ENCODE measurements at places on chromosomes 5 and 9.

- no peak for DNase-seq
These were observed 66.5 kb downstream of the PTCD2 start for GRCh38 chr5:72386639-72387038.

DNA sequence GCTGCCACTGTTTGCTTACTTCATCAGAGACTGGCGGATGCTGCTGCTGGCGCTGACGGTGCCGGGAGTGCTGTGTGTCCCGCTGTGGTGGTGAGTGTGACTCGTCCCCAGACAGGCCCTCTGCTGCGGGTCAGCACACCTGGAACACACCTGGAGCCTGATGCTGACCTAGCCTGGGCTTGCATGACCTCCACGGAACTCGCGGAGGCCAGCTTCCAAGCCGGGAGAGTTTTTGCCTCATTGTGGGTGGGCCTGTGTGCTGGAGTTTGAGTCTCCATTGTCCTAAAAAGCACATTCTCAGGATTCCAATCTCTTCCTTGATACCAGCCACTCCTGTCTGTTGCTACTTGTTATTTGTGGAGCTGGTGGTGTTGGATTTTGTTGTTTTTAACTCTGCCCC lies 28.1 kb downstream of the SLC22A4 start:
- DNase-seq: no peak

DNA sequence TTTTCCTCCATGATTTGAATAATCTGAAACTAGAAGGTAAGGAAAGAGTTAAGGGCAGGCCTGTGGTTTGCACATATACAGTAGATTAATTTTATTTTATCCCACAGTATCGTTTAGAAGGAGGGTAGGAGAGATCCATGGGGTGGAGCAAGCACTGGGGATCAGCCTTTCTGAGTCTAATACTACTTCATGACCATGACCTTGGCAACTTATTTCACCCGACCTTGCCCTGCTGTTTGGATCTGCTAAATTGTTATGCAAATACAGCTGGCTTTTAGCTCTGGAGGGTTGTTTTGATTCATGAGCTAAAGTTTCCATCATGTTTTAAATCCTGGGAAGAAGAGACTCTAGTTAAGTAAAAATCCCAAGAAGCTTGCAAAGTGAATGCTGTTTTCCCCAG lies 864 bp upstream of the GRIN3A start:
- no peak for DNase-seq

DNA sequence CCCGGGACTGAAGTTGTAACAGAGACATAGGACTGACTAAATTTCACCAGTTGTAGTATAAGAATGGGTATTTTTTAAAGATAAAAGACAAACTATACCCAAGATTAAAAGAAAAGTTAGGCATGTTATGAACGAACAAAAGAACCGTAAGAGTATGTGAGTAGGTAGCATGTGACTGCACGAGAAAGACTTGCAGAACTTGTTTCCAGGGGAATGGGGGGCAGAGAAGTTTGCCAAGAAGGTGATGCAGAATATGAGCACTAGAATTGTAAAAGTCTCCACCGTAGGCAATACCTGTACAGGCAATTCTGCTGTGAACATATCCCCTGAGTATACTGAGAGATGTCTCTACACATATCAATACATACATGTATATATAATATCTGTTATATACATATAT lies 614.7 kb downstream of the PRELID2 start:
- no peak for DNase-seq

- no peak for DNase-seq
These were observed 22.5 kb downstream of the ZNF618 start for GRCh38 chr9:113898596-113898995.

DNA sequence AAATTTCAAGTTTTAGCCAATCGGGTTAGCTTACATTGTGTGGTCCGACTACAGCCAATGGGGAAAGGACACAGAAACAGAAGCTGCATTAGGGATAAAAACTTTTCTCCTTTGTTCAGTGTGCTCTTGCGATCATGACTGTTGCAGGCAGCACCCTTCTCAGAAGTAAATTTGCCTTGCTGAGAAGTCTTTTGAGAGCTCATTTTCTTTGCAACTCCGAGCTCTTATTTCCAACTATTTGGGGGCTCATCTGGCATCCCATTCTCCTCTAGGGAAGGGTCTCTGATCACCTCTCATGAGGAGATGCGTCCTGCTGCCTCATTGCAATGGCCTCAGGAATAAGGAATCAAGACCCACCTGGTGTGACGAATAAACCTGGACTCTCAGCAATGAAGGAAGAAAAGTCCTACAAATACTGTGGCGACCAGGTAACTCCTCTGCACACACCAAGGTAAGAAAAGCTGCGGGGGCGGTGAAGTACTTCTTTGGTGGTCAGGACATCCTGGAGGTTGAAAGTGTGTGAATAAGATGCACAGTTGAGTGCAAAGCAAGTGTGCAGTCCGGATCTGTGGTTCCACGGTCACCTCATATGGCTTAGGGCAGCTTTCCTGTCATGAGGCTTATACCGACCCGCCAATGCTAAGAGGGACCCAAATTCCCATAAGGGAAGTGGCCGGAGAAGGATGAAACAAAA lies 20.4 kb downstream of the CNOT8 start:
- DNase-seq: no peak

- DNase-seq: no peak
These were observed 5.0 kb downstream of the IL11RA start for GRCh38 chr9:34656992-34657391.

- DNase-seq: peak; percentile 71
These were observed 9.8 kb upstream of the CPLX2 start for GRCh38 chr5:175861337-175862130.

DNA sequence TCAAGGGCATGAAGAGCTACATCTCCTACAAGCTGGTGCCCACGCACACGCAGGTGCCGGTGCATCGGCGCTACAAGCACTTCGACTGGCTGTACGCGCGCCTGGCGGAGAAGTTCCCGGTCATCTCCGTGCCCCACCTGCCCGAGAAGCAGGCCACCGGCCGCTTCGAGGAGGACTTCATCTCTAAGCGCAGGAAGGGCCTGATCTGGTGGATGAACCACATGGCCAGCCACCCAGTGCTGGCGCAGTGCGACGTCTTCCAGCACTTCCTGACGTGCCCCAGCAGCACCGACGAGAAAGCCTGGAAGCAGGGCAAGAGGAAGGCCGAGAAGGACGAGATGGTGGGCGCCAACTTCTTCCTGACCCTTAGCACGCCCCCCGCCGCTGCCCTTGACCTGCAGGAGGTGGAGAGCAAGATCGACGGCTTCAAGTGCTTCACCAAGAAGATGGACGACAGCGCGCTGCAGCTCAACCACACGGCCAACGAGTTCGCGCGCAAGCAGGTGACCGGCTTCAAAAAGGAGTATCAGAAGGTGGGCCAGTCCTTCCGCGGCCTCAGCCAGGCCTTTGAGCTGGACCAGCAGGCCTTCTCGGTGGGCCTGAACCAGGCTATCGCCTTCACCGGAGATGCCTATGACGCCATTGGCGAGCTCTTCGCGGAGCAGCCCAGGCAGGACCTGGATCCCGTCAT lies 1.4 kb downstream of the SNX18 start:
- no peak for DNase-seq

DNA sequence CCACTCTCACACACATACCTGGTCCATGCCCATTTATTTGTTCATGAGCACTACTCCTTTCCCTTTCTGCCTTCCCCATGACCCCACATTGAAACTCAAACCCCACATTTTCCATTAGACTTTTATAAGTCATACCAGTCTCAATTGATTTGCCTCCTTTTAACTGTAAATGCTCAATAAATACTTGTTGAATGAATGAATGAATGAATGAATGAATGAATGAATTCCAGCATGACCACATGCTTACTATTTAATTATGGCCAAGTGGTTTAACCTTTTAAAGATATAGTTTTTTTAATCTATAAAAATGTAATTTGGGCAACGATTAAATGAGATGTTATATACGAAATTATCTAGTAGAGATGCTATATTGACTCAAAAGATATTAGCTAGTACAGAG lies 54.1 kb upstream of the GRAMD2B start:
- DNase-seq: no peak

GRCh38 chr9:12878351-12878978 lies 103.6 kb downstream of the LURAP1L start:
- no peak for DNase-seq

- no peak for DNase-seq
These were observed 662.0 kb downstream of the TLR4 start for GRCh38 chr9:118366228-118366627.

GRCh38 chr5:91264311-91265051 lies 118.6 kb downstream of the ARRDC3 start:
- no peak for DNase-seq

- DNase-seq: no peak
These were observed 52.3 kb upstream of the ICE1 start for GRCh38 chr5:5370059-5370774.

DNA sequence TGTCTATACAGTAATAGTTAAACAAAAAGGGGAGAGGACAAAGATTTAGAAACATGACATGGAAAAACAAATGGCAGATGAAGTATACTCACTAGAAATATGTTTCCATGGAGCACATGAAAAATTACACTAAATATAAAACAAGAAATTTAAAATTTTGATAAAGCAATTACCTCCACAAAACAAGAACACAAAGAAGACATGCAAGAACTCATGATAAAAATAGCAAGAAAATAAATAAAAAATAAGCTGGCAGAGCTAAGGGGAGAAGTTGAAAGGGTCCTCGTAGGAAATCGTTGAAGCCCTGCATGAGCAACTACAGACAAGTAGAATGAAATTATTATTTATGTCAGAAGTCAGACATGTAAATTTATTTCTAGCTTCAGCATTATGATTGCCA lies 22.6 kb upstream of the TMEM171 start:
- DNase-seq: no peak

- DNase-seq: peak; percentile 65
These were observed 53.4 kb downstream of the ROR2 start for GRCh38 chr9:91896513-91897121.

DNA sequence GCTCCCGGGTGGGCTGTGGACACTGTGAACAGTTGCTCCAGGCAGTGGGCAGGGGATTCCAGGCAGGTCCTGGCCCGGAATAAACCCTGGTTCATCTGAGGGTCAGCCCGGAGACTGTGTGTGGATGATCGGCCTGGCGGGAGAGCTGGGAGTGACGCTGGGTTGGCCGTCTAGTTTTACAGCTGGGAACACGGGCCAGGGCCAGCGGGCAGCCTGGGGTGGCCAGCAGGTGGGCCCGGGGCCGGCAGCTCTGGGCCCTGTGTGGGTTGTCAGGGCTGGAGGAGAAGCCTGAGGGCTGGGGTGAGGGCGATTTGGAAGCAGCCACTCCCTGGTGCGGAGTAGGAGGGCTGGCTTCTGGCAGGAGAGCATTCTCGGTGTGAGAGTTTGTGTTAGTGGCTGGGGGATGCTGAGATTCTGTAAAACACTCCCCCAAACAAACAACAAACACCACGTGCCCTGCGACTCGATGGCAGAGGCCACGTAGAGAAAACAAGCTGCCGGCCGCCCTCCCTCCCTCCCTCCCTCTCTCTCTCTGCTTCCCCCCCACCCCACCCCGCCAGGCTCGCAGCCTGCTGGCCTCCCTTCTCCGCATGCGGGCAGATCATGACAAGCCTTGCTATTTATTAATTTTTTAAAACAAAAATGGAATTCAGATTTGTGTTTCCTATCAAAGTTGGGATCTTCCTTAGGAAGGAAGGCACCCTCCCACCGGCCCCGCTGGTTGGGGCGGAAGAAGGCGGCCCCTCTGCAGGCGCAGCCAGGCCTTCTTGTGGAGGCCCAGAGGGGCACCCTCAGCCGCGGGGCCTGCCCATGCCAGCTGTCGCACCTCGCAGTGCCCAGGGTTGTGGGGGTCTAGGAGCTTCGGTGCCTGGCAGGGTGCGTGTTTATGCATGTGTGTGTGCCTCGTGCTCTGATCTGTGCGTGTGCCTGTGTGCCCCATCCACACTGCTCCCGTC lies 49.5 kb downstream of the RXRA start:
- DNase-seq: peak; percentile 88

DNA sequence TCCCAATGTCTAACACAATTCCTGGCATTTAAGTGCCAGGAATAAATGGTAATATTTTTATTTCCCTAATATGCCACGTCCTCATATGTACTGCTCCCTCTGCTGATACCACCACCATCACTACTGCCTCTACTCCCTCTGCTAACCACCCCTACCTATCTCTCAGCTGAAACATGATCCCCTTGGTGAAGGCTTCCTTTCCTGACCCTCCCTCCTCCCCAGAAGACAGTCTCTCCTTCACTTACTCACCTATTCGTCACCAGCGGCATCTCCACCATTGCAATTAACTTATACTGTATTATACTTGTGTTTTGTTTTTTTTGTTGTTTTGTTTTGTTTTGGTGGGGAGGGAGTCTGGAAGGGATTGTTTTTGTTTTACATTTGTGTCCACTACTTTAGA lies 4.8 kb downstream of the DENND1A start:
- DNase-seq: no peak

DNA sequence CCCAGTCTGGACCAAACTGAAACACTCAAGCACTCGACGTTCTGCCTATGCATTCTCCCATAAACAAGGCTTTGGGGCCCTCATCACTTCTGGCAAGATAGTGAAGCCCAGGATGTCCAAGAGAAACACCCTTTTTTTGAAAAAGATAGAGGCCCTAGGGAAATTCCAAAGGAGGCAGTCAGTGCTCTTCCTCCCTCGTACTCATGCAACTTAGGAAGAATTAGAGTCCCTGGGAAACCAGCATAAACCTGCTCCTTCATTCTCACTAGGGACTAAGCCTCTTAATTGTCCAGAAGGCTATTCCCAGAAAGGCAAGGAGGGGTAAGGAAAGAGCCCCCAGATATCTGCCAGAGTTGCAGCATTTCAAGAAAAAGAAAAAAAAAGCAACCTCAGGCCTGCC lies 7.8 kb upstream of the RUSC2 start:
- no peak for DNase-seq
